ENCODE measurements at places on chromosomes 3 and 15. TPM values are rescaled to one million over a fixed set of nuclear protein-coding genes. Genes with fewer than 3 reads are reported as not detected.
A peak's percentile ranks its signal among the peaks of the same experiment; 100 is the strongest.

DNA sequence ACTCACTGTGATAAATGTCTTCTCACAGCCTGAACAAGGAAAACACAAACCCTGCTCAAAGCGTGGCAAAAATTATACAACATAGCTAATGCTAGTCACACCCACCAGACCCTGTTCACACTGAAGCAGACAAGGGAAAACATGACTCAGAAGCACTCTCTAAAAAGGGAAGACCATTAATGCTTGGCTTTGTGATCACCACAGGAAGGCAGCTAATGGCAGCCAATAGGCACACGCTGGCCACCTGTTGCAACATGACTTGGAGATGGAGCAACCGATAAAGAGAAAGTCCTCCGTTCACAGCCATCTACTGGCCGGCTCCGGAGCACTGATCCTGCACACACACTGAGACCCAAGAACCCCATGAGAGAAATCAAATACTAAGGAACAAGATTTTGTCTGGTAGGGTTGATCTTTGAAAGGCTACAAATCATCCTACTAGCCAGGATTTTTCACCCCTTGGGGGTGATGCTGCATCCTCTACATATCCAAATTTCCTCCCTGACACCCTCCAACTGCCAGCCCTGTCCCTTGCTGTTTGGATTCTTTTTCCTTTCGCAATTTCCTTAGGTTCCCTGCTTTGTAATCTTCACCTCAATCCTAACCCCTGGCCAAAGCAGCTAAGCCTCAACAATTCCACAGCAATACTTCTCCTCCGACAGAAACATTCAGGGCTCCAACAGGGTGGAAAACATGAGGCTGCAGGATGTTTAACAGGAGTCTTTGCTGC is 3.2 kb downstream of the ZXDC start:
- peak; percentile 68 for DNase-seq
- H3K36me3 ChIP-seq: peaks cover 38% of the 10 kb centered on the region
- no peak overlapping the region for H3K4me3 ChIP-seq
- no peak overlapping the region for H3K27ac ChIP-seq
- H3K4me1 ChIP-seq: peaks cover 16% of the 10 kb centered on the region

- no peaks in the 10 kb centered on the region for H3K27me3 ChIP-seq
- no peak for DNase-seq
- H3K4me1 ChIP-seq: no peaks in the 10 kb centered on the region
- no peak overlapping the region for H3K4me3 ChIP-seq
- no peaks in the 10 kb centered on the region for H3K36me3 ChIP-seq
These were observed 119.9 kb upstream of the FHIT start for GRCh38 chr3:61371123-61371522.

DNA sequence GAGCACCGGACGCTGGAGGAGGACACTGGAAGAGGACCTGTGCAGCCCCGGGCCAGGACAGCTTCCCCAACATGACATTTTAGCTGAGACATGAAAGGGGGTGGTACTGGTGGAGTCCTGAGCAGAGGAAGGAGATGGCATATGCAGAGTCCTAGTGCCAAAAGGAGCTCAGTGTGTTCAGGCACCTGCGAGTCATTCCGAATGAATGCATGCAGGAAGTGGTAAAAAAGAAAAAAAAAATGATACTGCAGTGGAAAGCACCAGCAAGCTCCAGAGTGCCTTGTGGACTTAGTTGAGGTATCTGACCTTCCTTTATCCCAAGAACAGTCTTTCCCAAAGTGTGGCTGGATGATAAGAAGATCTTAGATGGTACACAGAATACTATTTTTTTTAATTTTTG is 6.6 kb upstream of the ZNF148 start:
- no peak overlapping the region for H3K4me3 ChIP-seq
- no peaks in the 10 kb centered on the region for H3K27me3 ChIP-seq
- no peaks in the 10 kb centered on the region for H3K36me3 ChIP-seq
- peak; percentile 81 for DNase-seq
- H3K4me1 ChIP-seq: peaks cover 9% of the 10 kb centered on the region
- no peak overlapping the region for H3K27ac ChIP-seq

DNA sequence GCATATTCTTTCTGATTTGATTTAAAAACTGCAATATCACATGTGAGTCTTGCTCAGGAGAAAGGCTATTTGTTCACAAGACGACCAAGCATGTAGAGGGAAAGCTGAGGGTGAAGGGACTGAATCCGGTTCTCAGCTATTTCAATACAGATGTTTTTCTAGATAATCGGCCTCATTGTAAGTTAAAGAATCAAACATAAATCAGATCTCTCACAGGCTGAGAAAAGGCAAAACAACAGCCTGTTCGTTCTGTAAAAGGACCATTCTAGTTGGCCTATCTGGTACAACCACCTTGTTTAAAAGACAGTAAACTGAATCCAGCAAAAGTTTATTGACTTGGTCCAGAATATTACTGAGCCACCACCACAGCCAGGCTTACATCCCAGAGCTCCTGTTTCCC is 1045.7 kb upstream of the CFAP20DC start:
- no peak overlapping the region for H3K4me3 ChIP-seq
- no peaks in the 10 kb centered on the region for H3K36me3 ChIP-seq
- no peak for DNase-seq
- no peaks in the 10 kb centered on the region for H3K27me3 ChIP-seq
- no peaks in the 10 kb centered on the region for H3K4me1 ChIP-seq

DNA sequence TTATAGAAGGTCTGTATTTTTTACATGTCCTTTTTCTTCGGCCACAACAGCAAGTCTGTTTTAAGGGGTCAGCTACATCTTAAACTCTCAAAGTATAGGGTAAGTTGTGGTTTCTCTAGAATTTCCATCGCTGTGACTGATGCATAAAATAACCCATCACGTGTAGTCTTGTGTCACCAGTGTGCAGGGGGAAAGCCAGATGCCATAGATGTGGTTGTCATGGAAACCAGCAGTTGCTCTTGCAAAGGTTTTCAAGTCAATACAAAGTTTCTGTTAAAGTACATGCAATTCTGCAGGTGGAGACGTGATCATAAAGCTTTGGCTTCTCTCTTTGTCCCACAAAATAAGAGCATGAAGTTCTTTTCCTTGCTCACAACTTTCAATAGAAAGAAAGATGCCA is 210.3 kb upstream of the ONECUT1 start:
- no peak overlapping the region for H3K27ac ChIP-seq
- H3K27me3 ChIP-seq: no peaks in the 10 kb centered on the region
- H3K4me3 ChIP-seq: no peak overlapping the region
- no peaks in the 10 kb centered on the region for H3K36me3 ChIP-seq

DNA sequence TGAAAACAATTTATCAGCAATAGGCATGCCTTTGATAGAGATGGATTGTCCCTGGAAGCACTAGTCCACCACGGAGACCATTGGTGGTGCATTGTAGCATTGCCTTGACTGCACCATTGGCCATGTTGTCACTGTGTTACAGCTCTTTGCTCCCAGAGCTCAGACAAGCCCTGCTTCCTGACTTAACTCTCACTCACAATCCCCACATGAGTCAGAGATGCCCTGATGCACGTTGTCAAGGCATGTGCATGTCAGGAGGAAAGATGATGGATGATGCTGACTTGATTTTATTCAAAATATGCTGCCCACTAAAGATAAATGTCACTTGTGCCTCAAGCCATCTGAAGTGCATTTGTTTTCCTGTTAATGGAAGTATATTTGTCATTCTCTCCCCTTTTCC is 266.1 kb downstream of the ARRDC4 start:
- H3K27ac ChIP-seq: no peak overlapping the region
- no peak for DNase-seq
- H3K36me3 ChIP-seq: no peaks in the 10 kb centered on the region
- H3K4me1 ChIP-seq: no peaks in the 10 kb centered on the region
- no peak overlapping the region for H3K4me3 ChIP-seq

- no peaks in the 10 kb centered on the region for H3K4me1 ChIP-seq
- no peaks in the 10 kb centered on the region for H3K36me3 ChIP-seq
- no peak for DNase-seq
- no peak overlapping the region for H3K4me3 ChIP-seq
These were observed 287.8 kb downstream of the FAM43A start for GRCh38 chr3:194973366-194974000.

GRCh38 chr3:9690451-9691450 is 12.9 kb upstream of the CPNE9 start:
- H3K27me3 ChIP-seq: no peaks in the 10 kb centered on the region
- no peaks in the 10 kb centered on the region for H3K4me1 ChIP-seq
- H3K27ac ChIP-seq: no peak overlapping the region
- DNase-seq: no peak

GRCh38 chr3:130386604-130387263 is 41.3 kb downstream of the COL6A5 start:
- H3K27me3 ChIP-seq: no peaks in the 10 kb centered on the region
- no peak overlapping the region for H3K27ac ChIP-seq
- H3K36me3 ChIP-seq: no peaks in the 10 kb centered on the region
- DNase-seq: peak; percentile 2
- H3K4me3 ChIP-seq: no peak overlapping the region

- H3K27ac ChIP-seq: no peak overlapping the region
- no peak overlapping the region for H3K4me3 ChIP-seq
- H3K27me3 ChIP-seq: no peaks in the 10 kb centered on the region
- H3K4me1 ChIP-seq: no peaks in the 10 kb centered on the region
- no peaks in the 10 kb centered on the region for H3K36me3 ChIP-seq
These were observed 316.8 kb downstream of the VPS13C start for GRCh38 chr15:61743345-61743909.

DNA sequence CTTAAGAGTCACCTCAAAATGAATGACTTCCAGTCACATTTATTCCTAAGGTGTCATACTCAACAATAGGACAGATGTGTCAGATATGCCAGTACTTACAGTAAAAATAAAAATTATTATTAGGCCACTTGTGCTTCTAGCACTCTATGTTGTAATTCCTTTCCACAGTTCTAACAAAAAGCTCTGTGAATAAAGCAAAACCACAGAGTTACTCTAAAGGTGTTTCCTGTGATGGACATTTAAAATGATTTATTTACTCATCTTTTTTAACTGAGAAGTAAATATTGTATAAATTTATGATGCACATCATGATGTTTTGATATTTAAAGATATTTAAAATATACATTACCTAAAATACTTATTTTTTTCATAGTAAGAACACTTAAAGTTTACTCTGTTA is 13.9 kb upstream of the GOLGA8B start:
- no peaks in the 10 kb centered on the region for H3K4me1 ChIP-seq
- no peak for DNase-seq
- peaks cover 6% of the 10 kb centered on the region for H3K27me3 ChIP-seq
- H3K27ac ChIP-seq: no peak overlapping the region

- H3K27ac ChIP-seq: no peak overlapping the region
- no peak for DNase-seq
- no peaks in the 10 kb centered on the region for H3K27me3 ChIP-seq
These were observed 1233.1 kb upstream of the ALCAM start for GRCh38 chr3:104133630-104134029.

DNA sequence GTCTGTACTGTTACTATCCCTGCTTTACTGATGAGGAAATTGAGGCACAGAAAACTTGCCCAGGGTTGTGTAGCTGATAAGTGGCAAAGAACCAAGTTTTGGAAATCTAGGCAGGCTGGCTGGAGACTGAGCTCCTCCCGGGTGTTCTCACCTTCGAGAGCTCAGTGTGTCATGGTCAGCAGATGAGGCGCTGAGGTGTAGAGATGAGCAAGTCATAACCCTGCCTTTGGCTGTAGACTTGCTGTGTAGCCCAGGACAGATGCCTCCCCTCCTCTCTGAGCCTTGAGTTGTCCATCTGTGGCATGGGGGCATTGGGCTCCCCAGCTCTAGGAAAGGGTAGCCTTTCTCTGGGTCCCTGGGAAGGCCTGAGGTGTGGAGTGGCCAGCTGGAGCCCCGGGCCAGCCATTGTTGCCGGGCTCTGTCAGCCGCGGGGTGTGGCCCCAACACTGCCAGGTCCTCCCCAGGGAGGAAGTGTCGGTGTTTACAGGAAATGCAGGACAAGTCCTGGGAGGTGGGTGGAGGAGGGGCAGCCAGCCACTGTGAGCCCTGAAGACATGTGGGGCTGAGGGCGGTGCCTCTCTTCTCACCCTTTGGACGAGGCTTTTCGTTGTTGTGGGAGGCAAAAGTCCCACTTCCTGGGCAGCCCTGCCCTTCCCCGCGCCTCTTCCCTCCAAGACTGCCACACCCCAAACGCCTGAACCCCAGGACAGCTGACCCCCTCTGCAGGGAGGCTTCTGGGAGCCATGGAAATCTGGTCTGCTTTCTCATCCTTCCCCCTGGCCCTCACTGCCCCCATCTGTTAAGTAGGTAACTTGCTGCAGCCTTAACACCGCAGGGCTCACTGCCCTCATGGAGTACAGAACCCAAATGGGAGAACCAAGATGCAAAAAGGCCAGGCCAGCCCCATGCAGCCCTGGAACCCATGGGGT is 29.1 kb downstream of the FGD5 start:
- no peak overlapping the region for H3K4me3 ChIP-seq
- H3K27ac ChIP-seq: no peak overlapping the region

Gene GRM7
- not detected for polyA plus RNA-seq

Gene MED12L
- 0.05 TPM for polyA plus RNA-seq

Gene ACTC1
- polyA plus RNA-seq: 2.8 TPM

Gene TLE3
- polyA plus RNA-seq: 16.3 TPM

Gene NDUFB4
- 278 TPM for polyA plus RNA-seq

Gene CYP1A1
- polyA plus RNA-seq: 0.03 TPM
